Natural killer cell (primary cell): ENCODE measurements at places on chromosomes 6 and 20.

- DNase-seq, result no peak
Observed at GRCh38 chr6:114260810-114261209, 82.0 kb downstream of the HS3ST5 start.

DNA sequence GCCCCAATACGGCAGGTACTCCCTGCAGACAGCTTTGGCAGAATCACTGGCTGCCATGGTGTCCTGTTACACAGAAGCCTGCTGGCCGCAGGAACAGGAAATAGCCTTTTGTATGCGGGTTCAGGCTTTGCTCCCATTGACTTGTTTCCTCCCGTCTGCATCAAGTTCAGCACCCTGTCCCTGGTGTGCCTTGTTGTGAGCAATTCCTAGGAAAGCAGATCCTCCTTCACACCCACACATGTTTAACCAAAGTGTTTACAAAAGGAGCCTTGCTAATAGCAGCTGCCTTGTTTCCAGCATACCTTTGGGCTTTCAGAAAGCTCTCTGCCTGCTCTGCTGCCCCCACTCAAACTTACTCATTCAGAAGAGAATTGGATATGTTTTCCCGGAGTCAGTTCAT lies 127.2 kb upstream of the SUPT3H start:
- no peak for DNase-seq

DNA sequence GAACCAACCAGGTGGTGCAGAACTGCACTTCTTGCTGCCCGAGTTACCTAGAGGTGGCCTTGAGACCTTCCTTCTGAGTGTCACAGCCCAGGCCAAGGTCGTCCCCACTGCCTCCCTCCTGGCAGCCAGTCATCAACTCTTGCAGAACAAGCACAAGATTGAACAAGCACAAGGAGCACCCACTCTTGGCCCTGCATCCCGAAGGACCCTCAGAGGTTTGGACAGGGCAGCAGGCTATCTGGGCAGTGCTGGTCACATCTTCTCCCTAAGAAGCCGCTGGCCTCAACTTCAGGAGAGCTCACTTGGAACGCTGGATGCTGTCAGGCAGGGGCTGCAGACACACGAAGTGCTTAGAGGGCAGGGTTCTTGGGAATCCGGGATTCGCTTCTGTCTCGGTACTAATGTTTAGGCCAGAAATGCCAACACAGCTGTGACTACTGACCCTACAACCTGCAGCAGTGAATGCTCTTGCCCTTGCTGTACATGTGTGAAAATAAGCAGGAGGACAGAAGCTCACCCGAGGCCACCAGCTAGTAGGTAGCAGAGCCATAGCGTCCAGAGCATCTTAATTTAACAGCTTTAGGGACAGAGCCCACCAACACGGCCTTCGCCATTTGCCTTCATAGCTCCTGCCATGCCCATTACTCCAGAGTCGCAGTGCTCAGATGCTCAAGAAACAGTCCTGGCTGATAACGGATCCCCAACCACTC lies 4.0 kb upstream of the ACSS1 start:
- DNase-seq, result no peak

DNA sequence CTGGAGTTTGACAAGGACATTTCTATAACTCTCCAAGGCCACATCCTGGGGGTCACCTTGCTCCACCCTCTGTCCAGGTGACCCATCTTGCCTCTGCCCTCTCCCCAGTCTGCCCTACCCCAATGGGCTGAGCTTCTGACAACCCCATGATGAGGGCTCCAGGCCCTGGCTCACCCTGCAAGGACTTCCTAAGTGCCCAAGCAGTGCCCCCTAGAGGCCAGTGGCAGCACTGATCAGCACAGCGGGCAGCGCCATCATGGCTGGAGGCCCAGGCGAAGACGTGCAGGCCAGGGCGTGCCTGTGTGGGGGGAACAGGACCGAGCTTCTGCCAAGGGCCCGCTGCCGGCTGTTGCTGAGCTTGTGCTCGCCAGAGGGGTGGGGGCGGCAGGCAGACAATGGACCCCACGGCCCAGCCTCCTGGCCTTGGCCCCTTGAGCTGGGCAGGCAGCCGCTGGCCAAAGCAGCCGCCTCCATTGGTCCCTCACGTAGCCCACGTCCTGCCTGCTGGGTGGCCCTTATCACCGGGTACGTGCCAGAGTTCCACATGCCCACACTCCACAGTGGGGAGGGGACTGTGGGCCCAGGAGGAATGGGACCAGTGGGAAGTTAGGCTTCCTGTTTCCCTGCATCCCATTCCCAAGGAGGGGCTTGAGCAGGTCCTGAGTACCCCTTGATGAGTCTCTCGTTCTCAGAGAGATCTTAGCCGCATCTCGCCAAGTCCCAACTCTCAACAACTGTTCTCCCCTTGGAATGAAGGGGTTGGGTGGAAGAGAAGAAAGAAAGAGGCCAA lies 64.3 kb downstream of the MRPL14 start:
- DNase-seq, result no peak

- DNase-seq, result no peak
Observed at GRCh38 chr6:170532867-170533488, 20.1 kb downstream of the PSMB1 start.

- DNase-seq, result no peak
Observed at GRCh38 chr6:121105461-121105860, 228.8 kb downstream of the TBC1D32 start.

DNA sequence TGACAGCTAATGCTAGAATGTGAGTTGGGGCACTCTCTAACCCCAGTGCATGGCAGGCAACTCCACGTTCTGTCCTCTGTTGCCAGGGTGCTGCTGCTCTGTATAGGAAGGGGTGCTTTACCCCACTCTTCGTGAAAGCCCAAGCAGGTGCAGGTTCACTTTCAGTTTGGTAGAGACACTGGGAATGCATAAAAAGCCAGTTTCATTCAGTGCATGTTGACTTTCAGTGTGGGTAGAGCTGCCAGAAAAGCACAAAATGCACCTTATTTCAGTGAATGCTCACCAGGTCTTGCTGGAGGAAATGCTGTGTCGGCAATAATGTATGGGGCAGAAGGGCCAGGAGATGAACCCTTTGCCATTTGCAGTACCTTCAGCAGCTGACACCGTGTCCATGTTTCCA lies 62.1 kb upstream of the ADGRB3 start:
- DNase-seq, result no peak

DNA sequence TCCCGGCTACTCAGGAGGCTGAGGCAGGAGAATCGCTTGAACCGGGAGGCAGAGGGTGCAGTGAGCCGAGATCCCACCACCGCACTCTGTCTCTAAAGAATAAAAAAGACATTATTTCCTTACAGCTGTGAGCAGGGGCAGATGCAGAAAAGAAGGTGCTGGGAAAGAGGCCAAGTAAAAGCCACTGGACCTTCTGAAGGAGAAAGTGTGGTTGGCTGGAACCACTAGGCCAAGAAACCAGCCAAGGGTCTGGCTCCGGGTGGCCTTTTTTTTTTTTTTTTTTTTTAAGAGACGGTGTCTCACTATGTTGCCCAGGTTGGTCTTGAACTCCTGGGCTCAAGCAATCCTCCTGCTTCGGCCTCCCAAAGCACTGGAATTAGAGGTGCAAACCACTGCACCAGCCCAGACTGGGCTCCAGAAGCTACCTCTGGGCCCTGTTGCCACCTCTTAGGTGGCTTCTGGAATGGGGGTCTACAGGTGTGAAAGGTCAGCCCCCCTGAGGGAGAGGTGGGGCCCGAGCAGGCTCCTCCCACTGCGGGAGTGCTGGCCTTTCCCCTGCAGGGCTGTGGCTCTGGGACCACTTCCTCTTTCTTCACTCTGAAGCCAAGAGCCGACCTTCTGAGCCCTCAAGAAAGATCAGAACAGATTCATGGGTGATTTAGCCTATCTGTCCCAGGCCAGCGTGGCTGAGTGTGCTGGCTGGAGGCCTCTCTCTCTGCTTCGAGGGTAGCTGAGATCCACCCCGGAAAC lies at the start of gene FGD2:
TSS of gene FGD2 (plus strand) at position 595 of the 750 bp plus-strand sequence. CDS start 163 bp downstream, outside the sequence.
- no peak for DNase-seq

DNA sequence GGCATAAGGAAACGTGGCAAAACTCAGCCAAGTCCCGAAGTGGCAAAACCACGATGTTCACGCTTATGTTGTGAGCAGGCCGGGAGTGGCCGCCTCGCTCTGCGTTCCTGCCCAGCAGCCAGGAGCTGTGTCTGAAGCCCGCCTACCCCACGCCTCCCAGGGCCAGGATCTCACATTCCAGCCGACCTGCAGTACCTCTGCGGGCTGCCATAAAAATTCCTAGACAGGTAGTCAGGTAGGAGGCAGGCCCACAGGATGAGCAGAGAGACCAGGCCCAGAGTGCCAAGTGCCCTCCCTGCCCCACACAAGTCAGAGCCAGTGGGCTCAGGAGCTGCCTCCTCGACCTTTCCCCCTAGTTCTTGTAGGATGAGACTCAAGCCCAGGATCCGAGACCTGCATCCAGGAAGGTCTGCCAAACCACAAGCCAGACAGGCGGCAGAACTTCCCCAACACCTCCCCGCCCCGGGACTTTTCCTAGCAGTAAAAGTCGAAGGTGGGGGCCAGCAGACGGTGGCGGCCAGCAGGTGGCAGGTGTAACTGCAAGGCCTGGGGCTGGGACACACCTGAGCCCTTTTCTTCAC lies 16.7 kb downstream of the PMEPA1 start:
- peak; percentile 42 for DNase-seq

- DNase-seq, result no peak
Observed at GRCh38 chr6:138837246-138837645, 41.4 kb downstream of the ECT2L start.

- DNase-seq, result no peak
Observed at GRCh38 chr6:166162599-166163342, 4.9 kb downstream of the TBXT start.

- peak; percentile 42 for DNase-seq
Observed at GRCh38 chr6:13432526-13433184, 54.7 kb downstream of the GFOD1 start.

DNA sequence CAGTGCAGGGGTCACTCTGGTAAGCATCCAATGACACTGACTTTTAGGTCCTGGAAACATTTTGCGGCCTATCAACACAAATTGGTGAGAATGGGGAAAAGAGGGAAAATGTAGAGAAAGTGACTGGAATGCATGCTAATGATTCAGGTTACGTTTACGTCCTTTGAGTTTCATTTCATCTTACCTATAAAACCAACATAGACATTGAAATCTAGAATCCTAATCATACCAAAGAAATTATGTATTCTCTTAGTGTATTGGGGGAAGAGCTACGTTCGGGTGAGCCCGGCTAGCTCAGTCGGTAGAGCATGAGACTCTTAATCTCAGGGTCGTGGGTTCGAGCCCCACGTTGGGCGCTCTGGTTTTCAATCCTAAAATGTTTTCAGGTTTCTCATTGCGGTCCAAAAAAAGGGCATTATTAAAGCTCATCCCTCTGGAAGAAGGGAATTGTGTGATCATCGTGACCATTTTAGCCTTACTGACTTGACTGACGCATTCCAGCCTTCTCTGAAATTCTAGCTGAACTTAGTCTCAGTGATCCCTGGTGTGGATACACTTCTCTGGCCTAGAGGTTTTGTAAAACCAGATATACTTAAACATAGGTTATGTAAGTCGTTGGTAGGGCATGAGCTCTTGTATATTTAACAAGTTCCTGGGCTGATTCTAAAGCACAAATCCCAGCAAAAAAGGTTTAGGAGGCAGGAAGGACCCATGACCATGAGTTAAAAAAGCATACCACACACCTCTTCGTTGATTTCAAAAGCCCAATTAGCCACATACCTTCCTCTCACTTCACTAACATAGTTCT lies 18.3 kb downstream of the HMGN4 start:
- DNase-seq, result peak; percentile 62

GRCh38 chr6:136188486-136188885 lies 61.6 kb downstream of the MTFR2 start:
- DNase-seq, result no peak

- DNase-seq, result peak; percentile 4
Observed at GRCh38 chr6:13012977-13013680, 296.6 kb downstream of the PHACTR1 start.

DNA sequence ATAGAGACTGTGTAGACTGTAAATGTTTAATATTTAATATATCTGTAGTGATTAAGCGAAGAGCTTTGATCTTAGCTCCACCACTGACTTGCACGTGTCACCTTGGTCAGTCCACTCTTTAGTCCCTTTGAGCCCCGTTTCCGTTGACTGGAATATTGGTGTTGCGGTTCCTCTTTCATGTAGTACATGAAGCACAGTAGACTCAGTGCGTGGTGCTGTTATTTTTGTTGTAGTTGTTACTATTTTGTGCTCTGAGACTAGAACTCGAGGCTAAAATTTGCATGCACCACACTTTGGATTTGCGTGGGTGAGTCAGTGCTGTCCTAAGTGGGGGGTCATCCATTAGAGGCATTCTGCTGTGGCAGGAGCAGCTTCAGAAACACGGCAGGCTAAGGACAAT lies 291.4 kb downstream of the QKI start:
- no peak for DNase-seq
